ENCODE measurements at places on chromosomes 5 and 9.

DNA sequence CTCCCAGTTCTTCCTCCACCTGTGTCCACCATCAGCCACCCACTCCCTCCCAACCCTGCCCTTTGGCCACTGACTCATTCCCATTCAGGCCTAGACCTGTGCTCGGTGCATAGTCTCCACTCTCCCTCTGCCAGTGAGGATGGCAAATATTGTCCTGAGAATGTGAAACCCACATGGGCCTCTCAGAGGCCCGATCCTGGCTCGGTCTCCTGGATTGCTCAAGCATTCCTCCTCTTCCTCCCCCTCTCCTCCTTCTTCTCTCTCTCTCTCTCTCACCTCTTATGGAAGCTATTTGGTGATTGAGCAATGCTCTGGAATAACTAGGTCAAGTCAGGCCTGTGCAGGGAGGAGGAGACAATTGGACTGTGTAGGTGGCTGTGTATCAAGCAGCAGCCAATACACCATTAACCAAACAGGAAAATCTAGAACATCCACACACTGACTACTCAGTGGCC lies 99.9 kb downstream of the KLF4 start:
- DNase-seq: no peak

DNA sequence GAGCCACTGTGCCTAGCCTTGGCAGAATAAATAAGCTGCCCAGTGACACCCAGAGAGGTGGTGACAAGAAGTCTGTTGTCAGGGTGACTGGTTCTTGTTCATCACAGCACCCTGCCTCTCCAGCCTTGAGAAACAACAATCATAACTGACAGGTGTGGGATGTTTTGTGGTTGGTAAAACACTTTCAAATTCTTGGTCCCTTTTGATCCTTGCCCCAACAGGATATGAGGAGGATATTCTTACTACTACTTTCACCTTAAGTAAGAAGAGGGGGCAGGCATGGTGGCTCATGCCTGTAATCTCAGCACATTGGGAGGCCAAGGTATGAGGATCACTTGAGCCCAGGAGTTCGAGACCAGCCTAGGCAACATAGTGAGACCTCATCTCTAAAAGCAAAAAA lies 14.2 kb upstream of the FRRS1L start:
- DNase-seq: no peak

DNA sequence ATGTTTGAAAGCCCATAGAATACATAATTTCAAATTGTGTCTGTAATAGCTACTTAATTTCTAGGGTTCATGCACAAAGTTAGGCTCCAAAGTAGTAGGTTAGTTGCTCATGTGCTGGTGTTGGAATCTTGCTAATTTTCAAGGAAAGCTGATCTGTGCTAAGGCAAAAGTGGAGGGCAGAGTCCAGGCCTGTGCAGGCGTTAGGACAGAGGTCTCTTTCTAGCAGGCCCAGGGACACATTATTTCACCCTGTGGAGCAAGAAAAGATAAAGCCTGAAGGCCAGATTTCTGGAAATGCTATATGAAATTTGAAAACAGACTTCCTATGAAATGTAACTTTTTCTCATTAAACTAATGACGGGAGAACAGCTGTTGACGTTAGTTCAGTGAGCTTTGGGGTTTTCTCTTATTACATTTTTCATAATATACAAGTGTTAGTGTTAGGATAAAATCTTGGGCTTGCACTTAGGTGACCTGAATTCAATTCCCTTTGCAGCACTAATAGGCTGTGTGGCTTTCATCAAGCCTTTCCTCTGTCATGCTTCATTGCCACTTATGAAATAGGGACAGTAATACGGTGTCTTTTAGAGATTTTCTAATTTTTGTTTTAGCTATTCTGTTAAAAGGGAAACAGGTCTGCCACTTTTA lies 196.7 kb upstream of the HAPLN1 start:
- DNase-seq: no peak

- no peak for DNase-seq
These were observed 53.8 kb downstream of the HRH2 start for GRCh38 chr5:175711472-175712312.

DNA sequence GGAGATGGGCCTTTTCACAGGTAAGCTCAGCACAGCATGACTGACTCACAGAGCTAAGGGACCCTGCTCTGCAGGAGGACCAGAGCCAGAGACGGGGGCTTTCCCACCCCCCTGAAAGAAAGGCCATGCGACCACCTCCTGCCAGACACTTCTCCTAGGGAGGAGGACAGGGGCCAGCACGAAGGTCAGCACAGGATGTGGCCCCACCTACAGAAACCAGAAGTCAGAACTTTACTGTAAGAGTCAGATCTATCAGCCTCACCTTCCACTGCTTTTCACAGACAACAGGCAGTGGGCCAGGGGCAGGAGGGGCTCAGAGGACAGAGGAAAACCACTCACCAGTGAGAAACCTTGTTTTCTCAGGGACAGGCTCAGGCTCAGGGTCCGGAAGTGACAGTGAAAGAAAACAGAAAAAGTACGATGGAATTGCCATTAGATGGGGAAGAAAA lies 37.9 kb downstream of the CCNJL start:
- DNase-seq: no peak

DNA sequence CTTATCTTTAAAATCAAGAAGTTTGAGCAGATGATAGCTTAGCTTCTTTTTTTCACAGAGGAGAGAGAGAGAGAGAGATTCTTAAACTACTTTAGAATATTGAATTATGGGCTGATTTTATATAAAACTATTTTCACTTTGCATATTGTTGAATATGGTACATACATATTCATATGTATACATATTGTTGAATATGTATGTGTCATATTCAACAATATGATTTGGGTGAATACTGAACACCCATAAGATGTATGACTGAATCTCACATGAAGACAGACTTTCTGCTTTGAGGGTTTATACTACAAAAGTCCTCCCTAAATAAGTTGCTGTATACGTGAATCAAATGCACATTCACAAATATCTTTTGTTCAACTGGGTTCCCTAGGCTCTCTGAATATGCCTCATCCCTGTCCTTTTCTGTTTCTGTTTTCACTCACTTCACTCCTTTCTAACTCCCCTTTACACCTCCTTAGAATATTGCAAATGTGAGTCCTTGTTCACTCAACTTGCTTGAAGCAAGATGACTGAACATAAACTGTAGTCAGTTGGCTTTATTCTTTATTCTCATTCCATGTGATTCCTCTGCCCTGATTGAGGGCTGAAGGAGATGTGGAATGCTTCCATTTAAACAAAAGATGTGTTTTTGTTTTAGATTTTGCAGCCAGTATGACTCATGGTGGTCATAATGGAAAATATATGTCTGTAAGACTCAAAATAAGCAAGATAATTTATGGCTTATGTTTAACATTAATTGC lies 225.4 kb upstream of the DAB2 start:
- DNase-seq: no peak

- no peak for DNase-seq
These were observed 106.7 kb upstream of the OSMR start for GRCh38 chr5:38739011-38739704.

- DNase-seq: no peak
These were observed 98.9 kb downstream of the LIX1 start for GRCh38 chr5:97043511-97043910.

Data from NCI-H2081 treated with DMSO at 0.1 percent for 48 hours (cell line).